ENCODE measurements at places on chromosomes 3 and 15. TPM values are rescaled to one million over a fixed set of nuclear protein-coding genes. Genes with fewer than 3 reads are reported as not detected.
A peak's percentile ranks its signal among the peaks of the same experiment; 100 is the strongest.

DNA sequence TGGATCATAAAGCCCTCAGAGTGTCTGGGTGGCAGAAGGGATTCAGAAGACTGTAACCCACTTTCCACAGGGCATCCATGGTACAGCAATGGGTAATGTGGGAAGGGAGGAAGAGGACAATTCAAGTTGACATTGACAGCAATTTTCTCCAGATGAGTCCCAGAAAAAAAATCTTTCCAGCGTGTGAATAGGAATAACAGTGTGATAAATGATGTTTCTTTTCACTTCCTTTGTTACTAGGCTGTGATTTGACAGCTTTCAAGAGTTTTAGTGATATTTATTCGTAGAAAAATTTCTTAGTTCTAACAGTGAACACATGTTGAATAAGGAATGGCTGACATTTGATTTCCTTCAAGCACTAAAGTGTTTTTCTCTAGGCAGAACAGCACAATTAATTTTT, 186.4 kb downstream of the CADPS start:
- H3K4me3 ChIP-seq, result no peak overlapping the region
- no peaks in the 10 kb centered on the region for H3K36me3 ChIP-seq
- no peaks in the 10 kb centered on the region for H3K27me3 ChIP-seq
- DNase-seq, result no peak
- H3K27ac ChIP-seq, result no peak overlapping the region
- no peaks in the 10 kb centered on the region for H3K4me1 ChIP-seq

DNA sequence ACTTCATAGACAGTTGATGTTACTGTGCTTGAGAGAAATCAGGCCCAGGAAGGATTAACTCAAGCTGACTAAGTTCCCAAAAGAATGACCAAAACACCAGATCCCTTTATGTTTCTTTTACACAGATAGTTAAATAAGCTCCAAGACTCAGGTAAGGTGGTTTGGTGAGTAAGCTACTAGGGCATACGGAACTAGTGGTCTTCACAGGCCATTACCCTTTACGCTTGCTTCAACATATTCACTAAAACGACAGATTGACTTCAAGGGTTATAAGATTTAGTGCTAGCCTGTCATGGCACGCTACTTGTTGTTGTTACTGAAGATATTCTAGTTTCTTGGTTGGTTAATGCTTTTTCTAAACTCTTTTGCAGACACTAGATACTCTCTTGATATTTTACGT, 369.3 kb downstream of the LPP start:
- peaks cover 10% of the 10 kb centered on the region for H3K36me3 ChIP-seq
- no peak overlapping the region for H3K4me3 ChIP-seq
- no peaks in the 10 kb centered on the region for H3K27me3 ChIP-seq
- peaks cover 30% of the 10 kb centered on the region for H3K4me1 ChIP-seq
- no peak for DNase-seq
- H3K27ac ChIP-seq, result no peak overlapping the region

GRCh38 chr3:105130911-105131310, 235.8 kb upstream of the ALCAM start:
- H3K4me1 ChIP-seq, result no peaks in the 10 kb centered on the region
- no peaks in the 10 kb centered on the region for H3K27me3 ChIP-seq

DNA sequence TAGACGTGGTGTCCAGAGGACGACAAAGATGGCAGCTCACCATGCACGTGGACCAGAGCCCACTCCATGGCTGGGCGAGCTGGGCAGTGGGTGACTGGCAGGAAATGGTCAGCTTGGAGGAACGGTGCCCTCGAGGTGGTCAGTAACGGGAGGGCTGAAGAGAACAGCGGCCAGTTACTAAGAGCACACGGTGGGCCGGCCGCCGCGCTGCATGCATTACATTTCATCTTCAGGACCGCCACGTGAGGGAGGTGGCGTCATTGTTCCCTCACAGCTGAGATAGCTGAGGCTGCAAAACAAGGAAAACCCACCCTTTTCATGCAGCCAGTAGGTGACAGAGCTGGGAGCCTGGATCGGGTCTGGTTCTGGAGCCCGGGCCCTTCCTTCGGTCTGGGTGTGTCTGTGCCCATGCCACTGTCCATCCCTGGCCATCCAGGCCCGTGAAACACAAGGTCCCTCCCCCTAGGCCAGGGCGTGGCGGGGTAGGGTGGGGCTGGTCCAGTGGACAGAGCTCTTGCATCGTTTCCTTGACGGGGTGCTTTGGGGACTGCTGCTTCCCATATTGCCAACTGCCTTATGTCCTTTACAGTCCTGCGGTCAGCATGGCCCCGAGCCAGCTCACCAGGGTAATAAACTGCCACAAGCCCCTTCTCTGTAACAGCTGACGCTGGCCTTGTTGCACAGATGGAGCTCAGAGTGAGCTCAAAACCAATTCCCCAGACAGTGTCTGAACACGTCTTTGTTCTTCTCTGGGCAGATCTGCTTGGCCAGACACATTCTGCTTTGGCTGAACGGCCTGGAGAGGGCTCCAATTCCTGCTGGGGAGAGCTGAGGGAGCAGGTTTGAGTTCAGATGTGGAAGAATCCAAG, 51.8 kb downstream of the RGMA start:
- H3K4me1 ChIP-seq, result peaks cover 12% of the 10 kb centered on the region
- no peaks in the 10 kb centered on the region for H3K36me3 ChIP-seq

DNA sequence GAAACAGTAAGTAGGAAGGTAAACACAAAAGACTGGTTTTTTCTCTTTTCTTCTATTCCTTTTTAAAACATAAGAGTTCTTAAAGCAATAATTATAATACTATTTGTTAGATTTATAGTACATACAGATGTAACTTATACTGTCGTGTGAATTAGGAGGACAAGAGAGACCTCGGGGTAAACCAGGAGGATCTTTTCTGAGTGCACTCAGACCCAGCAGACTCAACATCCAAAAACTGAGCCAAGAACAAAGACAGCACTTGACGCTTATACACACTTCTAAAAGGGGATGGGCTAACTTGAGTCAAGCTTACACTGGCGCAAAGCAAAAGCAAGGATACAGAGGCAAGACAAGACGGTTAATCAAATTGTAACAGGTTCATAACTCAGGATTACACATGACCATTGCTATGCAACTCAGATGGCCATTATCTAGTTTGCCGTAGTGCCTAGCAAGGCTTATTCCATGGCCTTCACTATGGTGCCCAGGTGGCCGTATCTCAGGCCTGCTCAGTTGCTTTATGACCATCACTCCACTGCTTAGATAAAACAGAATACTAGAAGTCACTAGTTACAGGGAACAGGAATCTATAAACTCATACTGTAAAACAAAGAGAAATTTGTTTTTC, 18.6 kb downstream of the MTHFS start:
- H3K4me1 ChIP-seq, result no peaks in the 10 kb centered on the region
- H3K27me3 ChIP-seq, result no peaks in the 10 kb centered on the region
- DNase-seq, result no peak

GRCh38 chr3:157175691-157176507, 16.0 kb upstream of the CCNL1 start:
- no peaks in the 10 kb centered on the region for H3K27me3 ChIP-seq
- H3K36me3 ChIP-seq, result no peaks in the 10 kb centered on the region
- peak overlapping the region; percentile 95 for H3K27ac ChIP-seq
- H3K4me1 ChIP-seq, result peaks cover 13% of the 10 kb centered on the region
- no peak for DNase-seq
- peak overlapping the region; percentile 83 for H3K4me3 ChIP-seq

- no peaks in the 10 kb centered on the region for H3K27me3 ChIP-seq
- no peak overlapping the region for H3K27ac ChIP-seq
- H3K4me3 ChIP-seq, result no peak overlapping the region
- H3K4me1 ChIP-seq, result no peaks in the 10 kb centered on the region
- no peaks in the 10 kb centered on the region for H3K36me3 ChIP-seq
Measured at GRCh38 chr15:35741395-35741794, 195.4 kb upstream of the DPH6 start.

GRCh38 chr15:58839485-58839884, 68.4 kb downstream of the MINDY2 start:
- no peak for DNase-seq
- H3K27me3 ChIP-seq, result no peaks in the 10 kb centered on the region
- H3K36me3 ChIP-seq, result no peaks in the 10 kb centered on the region
- H3K27ac ChIP-seq, result no peak overlapping the region
- H3K4me1 ChIP-seq, result no peaks in the 10 kb centered on the region

DNA sequence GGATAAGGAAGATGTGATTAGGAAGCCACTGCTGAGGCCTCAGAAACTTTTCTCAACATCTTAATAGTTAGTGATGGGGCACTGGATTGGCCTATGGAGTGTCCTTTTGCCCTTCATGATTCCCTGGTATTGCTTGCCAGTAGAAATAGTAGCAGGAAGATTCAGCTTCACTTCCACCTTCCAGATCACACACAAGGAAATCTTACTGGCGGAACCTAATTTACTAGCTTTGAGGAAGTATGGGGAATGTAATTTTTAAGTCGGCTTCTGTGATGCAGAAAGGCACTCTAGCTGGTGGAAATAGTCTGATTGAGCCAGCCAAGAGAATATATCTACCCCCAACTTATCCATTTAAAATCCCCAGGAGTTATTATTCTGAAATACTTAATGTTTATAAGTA, 46.5 kb downstream of the LPP start:
- no peak overlapping the region for H3K4me3 ChIP-seq
- H3K4me1 ChIP-seq, result peaks cover 30% of the 10 kb centered on the region
- no peak overlapping the region for H3K27ac ChIP-seq
- H3K27me3 ChIP-seq, result no peaks in the 10 kb centered on the region
- no peak for DNase-seq

- H3K27ac ChIP-seq, result no peak overlapping the region
- no peak overlapping the region for H3K4me3 ChIP-seq
- no peaks in the 10 kb centered on the region for H3K4me1 ChIP-seq
Measured at GRCh38 chr3:81592101-81592500, 169.3 kb downstream of the GBE1 start.

GRCh38 chr15:75064846-75065245, 41.5 kb downstream of the PPCDC start:
- peak overlapping the region; percentile 68 for H3K27ac ChIP-seq
- H3K4me3 ChIP-seq, result no peak overlapping the region
- H3K27me3 ChIP-seq, result no peaks in the 10 kb centered on the region
- no peak for DNase-seq
- no peaks in the 10 kb centered on the region for H3K36me3 ChIP-seq

DNA sequence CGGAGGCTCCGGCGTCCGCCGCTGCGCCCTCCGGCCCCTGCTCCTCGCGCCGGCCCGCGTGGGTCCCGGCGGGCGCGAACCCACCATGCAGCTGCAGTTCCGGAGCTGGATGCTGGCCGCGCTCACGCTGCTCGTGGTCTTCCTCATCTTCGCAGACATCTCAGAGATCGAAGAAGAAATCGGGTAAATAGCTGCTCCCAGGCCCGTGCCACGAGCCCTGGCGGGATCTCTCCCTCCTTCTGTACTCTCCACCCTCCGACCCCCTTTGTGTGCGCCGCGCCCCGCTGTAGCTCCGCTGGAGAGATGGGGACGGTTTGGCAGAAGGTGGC, 263 bp downstream of the ST8SIA2 start:
- H3K27ac ChIP-seq, result no peak overlapping the region
- H3K4me1 ChIP-seq, result no peaks in the 10 kb centered on the region
- DNase-seq, result no peak
- no peak overlapping the region for H3K4me3 ChIP-seq
- H3K27me3 ChIP-seq, result peaks cover 6% of the 10 kb centered on the region

DNA sequence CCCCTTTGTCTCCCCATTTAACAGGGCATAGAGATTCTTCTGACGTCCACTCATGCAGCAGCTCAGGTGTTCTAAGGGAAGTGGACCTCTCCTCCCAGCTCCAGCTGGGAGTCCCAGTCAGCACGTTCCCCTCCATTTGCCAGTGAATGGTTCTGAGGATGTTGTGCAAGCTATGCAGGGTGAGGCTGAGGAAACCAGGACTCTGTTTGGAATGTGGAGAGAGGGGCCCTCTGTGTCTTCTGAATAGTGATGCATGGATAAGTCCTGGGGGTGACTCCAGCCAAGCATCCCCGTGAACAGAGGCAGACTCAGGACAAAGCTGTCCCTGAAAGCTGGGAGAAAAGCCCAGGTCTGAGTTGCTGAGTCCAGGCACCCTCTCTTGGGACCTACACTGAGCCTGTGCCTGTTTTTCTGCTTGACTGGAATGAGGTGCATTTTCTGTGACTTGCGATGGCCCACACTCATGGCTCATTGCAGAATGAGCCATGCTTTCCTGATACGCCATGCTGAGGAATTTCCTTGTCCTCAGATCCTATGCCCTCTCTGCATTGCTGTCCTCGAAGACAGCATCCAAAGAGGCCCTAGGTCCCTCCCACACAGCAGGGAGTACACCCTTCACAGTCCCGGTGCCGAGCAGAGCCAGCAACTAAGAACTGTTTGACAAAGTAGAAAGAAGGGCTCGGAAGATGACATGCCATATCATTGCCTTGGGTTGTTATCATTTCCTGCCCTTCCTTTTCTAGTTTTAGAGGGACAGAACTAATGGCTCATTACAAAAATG, 185.2 kb downstream of the ATP10A start:
- H3K4me3 ChIP-seq, result no peak overlapping the region
- H3K27me3 ChIP-seq, result no peaks in the 10 kb centered on the region
- peaks cover 29% of the 10 kb centered on the region for H3K36me3 ChIP-seq
- peaks cover 77% of the 10 kb centered on the region for H3K4me1 ChIP-seq
- peak overlapping the region; percentile 94 for H3K27ac ChIP-seq
- DNase-seq, result no peak

DNA sequence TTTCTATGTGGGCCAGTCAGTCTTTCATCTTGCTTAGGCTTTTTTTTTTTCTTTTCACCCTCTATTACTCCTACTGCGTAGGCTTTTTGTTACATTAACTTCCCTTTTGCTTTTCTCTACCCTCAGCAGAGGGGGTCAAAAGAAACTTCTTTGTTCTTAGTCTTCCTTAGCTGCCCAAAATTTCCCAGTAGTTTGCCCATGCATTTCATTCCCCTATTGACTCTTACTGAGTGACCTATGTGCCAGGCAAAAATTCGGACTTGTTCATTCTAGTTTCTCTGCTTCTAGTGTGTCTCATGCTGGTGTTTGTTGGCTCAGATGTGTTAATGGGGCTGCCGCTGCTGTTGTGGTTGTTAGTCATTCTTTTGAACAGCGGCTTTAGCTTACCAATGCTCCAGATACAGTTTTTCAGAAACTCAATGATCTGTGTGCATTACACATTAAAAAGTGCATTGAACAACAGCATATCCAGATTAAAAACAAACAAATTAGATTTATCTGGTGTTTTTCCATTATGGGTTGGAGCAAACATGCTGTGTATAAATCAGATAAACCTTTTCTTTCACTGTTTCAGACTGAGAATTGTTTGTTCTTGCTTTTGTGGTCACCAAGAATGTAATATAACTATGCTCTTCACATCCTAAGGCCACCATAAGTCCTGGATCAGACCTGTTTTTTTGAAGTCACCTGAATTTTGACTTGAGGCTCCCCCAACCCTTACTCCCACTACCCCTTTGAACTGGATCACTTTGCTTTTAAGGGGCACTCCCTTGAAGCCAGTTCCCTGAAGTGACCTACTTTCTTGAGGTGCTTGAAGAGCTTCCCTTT, 43.1 kb downstream of the PDE8A start:
- H3K27me3 ChIP-seq, result no peaks in the 10 kb centered on the region
- DNase-seq, result no peak
- H3K4me3 ChIP-seq, result no peak overlapping the region
- peak overlapping the region; percentile 37 for H3K27ac ChIP-seq
- H3K4me1 ChIP-seq, result peaks cover 27% of the 10 kb centered on the region

CLRN1 gene
- not detected for total RNA-seq

ARID3B gene
- total RNA-seq, result 8.9 TPM

GATA2 gene
- total RNA-seq, result 5.2 TPM

SH3GL3 gene
- total RNA-seq, result not detected

All from thoracic aorta (tissue), 2 donors.